ENCODE measurements at places on chromosomes 7 and 10. TPM values are rescaled to one million over a fixed set of nuclear protein-coding genes. Genes with fewer than 3 reads are reported as not detected.
A peak's percentile ranks its signal among the peaks of the same experiment; 100 is the strongest.

The SLC16A9 gene
- total RNA-seq: 0.07 TPM

DNA sequence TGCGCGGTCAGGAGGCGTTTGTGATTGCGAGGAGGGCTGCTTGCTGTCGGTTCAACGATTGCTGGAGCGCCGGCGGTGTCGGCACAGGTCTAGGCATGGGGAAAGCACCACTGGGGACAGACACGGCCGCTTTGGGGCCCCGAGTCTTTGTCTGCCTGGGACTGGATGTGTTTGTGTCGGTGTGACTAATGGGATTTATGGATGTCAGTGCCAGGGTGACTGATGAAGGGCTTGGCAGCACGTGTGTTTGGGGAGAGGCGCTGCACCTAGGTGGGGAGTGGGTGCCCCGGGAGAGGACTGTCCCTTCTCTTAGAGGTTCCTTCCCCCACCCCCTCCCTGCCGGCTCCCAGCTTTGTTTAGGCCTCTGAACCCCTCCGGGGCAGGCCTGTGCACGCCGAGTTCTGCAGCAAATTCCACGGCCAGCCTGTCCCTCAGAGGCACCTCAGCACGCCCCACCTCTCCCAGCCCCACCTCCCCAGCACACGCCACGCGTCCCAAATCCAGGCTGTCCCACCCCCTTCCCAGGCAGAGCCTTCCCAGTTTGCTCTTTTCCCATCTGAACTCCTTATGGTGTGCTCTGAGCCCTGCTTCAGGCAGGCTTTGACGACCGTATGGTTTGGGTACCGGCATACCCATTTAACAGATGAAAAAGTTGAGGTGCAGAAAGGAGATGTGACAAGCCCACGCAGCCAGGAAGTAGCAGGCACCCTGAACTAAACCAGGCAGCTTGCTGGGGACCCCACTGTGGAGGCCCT is 6.4 kb upstream of the TNRC18 start:
- peaks cover 70% of the 10 kb centered on the region for H3K27me3 ChIP-seq
- peak overlapping the region; percentile 59 for H3K4me3 ChIP-seq
- peaks cover 7% of the 10 kb centered on the region for H3K36me3 ChIP-seq

- H3K27ac ChIP-seq: no peak overlapping the region
- H3K4me1 ChIP-seq: peaks cover 6% of the 10 kb centered on the region
- no peak for DNase-seq
- peaks cover 16% of the 10 kb centered on the region for H3K36me3 ChIP-seq
Observed at GRCh38 chr7:135186841-135187253, 16.3 kb upstream of the CYREN start.

GRCh38 chr10:14074062-14074884 is 256.5 kb downstream of the FRMD4A start:
- no peak overlapping the region for H3K27ac ChIP-seq
- DNase-seq: no peak
- H3K27me3 ChIP-seq: peaks cover 38% of the 10 kb centered on the region
- H3K4me1 ChIP-seq: no peaks in the 10 kb centered on the region
- peaks cover 2% of the 10 kb centered on the region for H3K36me3 ChIP-seq

GRCh38 chr10:56296618-56297017 is 64.4 kb downstream of the ZWINT start:
- no peak overlapping the region for H3K4me3 ChIP-seq
- no peaks in the 10 kb centered on the region for H3K27me3 ChIP-seq
- no peak overlapping the region for H3K27ac ChIP-seq
- no peaks in the 10 kb centered on the region for H3K36me3 ChIP-seq

- no peak for DNase-seq
- H3K27me3 ChIP-seq: no peaks in the 10 kb centered on the region
- H3K27ac ChIP-seq: no peak overlapping the region
- H3K36me3 ChIP-seq: no peaks in the 10 kb centered on the region
Observed at GRCh38 chr10:4062751-4063150, 277.7 kb upstream of the KLF6 start.

All from T-helper 17 cell (primary cell).